Neural crest cell (in vitro differentiated cells): ENCODE measurements at places on chromosomes 6 and 20.

- DNase-seq = no peak
These were observed 215.4 kb downstream of the TSHZ2 start for GRCh38 chr20:53187392-53188068.

DNA sequence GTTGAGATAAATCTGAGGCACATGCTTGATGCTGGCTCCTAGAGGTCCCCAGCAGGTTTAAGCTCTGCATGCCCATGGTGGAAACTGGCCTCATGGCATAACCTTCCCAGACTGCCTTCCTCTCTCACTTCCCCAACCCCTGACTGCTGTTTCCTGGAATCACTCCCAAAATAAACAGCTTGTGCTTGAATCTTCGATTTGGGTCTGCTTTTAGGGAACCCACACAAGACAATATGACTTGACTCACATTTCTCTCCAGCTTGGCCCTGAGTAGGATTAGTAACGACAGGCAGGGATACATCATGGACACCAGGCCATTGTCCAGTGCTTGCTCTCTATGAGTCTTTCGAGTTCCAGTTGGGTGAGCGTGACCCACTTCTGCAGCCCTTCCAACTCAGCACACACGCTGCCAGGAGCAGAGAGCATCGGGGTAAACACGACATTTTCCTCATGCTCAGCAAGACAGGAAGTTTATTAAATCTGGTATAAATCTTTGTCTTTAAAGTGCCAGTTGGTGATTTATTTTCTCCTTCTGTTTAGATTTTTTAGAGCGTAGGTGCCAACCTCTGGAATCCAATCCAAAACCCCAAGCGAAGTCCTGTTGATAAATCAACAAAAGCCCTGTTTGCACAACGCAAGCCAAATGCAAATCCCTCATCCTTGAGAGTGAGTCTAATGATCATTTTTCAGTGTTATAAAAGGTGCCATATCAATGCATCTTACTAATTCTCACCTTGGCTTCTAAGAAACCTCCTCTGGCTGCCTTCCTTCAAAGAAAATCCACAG, 135.0 kb downstream of the FOXA2 start:
- no peak for DNase-seq

GRCh38 chr6:24795106-24795505, 3.6 kb downstream of the ARMH2 start:
- DNase-seq = no peak

DNA sequence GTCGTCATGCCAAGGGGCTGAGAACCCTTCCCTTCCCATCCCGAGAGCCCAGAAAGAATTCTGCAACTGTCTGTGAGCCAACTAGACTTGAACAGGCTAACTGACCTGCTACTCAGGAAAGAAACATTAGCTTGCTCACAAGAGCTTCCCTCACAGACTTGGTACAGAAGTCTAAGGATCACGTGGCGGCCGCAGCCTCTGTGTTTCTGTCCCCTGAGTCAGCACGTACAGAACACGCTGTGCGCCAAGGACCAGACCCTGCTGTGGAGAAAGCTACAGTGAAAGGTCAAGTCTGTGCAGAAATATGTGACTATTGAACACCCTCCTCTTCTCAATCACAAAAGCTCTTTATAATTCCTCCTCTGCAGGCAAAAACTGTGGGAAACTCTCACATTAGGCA, 151.3 kb upstream of the QKI start:
- DNase-seq = no peak

- no peak for DNase-seq
These were observed 315.6 kb upstream of the QKI start for GRCh38 chr6:163098827-163099479.

DNA sequence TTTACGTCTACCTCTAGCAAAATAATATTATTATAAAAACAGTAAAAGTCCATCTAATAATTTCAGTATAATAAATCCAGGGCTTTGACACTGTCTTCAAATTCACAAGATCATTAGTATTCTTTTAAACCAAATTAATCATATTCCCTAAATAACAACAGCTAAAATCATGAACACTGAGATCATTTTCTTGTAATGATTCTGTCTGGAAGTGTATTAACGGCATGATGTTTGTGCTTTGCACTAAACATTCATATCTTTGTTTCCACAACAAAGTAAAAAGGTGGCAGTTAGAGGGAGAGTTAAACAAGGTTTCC, 18.8 kb downstream of the HIVEP2 start:
- no peak for DNase-seq

GRCh38 chr6:24313251-24314141, 44.4 kb downstream of the DCDC2 start:
- no peak for DNase-seq

GRCh38 chr6:144104488-144104887, 9.1 kb upstream of the SF3B5 start:
- DNase-seq = no peak
